ENCODE measurements at places on chromosomes 12 and 14.
A peak's percentile ranks its signal among the peaks of the same experiment; 100 is the strongest.

DNA sequence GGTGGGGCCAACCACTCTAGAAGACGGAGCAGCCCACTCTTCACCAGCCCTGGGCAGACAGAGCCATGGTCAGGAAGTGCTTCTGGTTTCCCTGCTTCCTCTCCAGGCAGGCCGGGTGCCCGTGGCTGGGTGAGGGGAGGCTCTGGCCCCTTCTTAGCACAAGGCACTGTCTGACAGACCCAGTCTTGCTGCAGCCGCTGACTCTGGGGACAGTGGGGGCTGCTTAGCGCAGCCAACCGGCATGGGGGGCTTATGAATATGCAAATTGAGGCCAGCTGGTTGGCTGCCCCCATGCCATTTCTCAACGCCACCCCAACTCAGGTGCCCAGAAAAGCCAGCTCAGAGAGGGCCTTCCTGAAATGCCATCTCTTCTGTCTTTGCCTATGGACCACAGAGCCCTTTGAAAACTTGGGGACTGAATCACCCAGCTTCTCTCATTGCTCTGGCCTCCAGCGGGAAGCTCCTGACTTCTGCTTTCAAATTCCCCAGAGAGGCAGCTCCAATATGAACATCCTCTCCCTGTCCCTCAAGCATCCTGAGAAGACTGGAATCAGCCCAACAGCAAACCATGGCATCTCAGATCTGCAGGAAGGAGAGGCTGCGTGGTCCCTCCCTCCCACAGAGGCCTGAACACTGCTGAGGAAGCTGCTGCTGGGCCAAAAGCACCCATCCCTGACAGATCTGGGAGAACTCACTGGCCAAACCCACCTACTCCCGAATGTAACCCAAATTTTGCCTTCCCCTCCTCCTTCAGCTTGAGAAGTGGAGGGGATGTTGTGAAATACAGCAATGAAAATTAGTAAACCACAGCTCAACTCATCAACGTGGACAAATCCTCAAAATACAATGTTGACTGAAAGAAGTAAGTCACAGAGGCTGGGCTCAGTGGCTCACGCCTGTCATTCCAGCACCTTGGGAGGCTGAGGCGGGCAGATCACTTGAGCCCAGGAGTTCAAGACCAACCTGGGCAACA lies at the start of gene PROX2:
TSS of gene PROX2 (minus strand) at position 205 of the 973 bp plus-strand sequence. CDS start 12,311 bp downstream, outside the sequence.
- DNase-seq: no peak

DNA sequence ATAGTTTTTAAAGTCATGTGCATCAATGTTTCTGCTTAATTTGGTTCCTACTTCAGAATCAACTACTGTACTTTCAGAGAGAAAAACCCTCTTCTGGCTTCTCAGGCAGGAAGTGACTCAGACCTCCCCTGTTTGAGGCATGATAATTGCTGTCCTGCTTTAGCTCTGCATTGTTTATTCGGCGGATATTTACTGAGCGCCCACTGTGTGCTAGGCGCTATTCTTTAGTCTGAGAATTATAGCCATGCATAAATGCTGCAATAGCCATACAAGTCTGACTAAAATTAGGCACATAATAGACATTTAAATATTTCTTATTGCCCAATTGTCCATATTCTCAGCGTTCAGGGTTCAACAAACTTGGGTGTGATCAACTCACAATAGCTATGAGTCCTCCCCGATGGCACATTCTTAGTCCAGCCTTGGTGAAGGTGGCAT lies 6.1 kb upstream of the AMIGO2 start:
- DNase-seq: peak; percentile 26

GRCh38 chr14:31484754-31485153 lies 3.1 kb downstream of the GPR33 start:
- no peak for DNase-seq

GRCh38 chr12:6085841-6086240 lies 38.6 kb downstream of the VWF start:
- DNase-seq: no peak

GRCh38 chr12:117718559-117718958 lies 250.2 kb downstream of the KSR2 start:
- no peak for DNase-seq

DNA sequence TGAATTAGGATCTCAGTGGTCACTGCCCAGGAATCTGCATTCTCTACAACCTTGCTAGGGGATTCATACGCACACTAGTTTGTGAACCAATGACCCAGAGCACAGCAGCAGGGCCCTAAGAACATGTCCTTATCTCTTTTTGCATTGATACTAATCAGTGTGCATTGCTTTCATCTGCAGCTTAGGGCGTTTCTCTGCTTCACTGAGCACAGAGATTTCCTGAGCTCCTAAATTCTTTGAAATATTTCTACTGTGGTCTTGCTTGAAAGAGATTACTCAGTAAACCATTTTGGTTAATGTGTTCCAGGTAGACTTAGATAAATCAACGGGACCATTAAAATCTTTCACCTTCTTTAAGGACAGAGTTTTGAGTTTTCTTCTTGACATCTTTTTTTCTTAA lies 351.3 kb upstream of the KITLG start:
- no peak for DNase-seq

- no peak for DNase-seq
Measured at GRCh38 chr12:65924716-65925115, 100.4 kb downstream of the HMGA2 start.

GRCh38 chr14:69041783-69042182 lies 62.7 kb upstream of the ACTN1 start:
- no peak for DNase-seq

DNA sequence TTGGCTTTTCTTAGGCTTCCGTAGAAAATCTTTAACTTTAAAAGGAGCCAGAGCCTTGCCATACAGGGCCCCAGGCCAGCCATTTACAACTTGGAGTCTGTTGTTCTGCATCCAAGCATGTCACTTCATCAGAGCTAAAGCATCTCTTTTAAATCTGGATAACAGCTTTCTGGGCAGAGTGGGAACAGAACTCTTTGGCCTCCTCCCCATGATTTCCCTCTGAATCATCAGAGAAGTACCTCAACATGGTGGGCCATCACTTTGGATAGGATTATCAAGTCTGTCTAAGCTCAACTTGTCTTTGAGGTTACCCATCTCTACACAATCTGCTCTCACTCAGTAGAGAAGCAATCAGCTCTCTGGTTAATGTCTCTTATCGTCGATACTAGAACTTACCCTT lies 170.9 kb downstream of the SLC6A15 start:
- no peak for DNase-seq

- DNase-seq: peak; percentile 47
Measured at GRCh38 chr12:70049596-70050360, 193.5 kb upstream of the CNOT2 start.

GRCh38 chr14:91351512-91351862 lies 66.1 kb downstream of the CCDC88C start:
- DNase-seq: no peak

GRCh38 chr12:119840582-119840981 lies 36.5 kb downstream of the CIT start:
- no peak for DNase-seq

DNA sequence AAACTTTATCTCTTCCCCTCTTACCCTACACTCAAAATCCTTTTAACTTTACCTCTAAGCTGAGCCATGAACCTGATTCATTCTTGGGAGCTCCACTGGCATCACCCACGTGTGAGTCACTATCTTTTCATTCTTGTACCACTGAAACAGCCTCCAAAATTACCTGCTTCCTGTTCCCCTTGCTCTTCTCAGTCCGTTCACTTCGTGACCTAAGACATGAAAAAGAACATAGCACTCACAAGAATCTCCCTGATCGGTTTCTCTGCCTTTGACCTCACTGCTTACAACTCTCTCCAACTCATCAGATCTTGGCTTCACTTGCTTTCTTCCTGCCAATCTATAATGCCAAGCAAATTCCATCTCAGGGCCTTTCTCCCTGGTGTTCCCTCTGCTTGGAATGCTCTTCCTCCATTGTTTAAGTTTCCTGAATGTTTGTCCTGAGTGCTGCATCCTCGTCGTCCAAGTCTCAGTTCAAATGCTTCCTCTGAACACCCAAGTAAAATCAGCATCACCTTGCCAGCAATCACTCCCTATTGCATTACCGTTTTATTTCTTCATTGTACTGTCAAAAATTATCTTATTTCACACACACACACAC lies 9.2 kb downstream of the GLIPR1 start:
- DNase-seq: no peak

- no peak for DNase-seq
Measured at GRCh38 chr12:43100231-43100630, 451.8 kb downstream of the ADAMTS20 start.

DNA sequence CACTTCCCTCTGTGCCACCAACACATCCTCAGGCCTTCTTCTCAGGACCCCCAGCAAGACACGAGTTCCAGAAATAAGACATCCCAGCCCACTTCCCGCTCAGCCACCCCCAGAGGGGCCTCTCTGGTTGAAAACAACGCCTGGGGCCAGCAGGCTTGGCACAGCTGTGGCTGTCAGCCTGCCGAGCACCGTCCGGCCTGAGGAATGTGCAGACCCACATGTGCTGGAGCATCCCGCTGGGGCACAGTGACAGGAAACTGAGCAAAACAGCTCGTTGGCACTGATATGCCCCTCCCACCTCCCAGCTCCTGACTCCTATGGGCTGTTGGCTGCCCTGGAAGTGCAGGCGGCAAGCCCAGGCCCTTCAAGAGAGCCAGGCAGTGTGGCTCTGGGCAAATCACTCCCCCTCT lies 1.4 kb downstream of the SYNE3 start:
- DNase-seq: no peak

DNA sequence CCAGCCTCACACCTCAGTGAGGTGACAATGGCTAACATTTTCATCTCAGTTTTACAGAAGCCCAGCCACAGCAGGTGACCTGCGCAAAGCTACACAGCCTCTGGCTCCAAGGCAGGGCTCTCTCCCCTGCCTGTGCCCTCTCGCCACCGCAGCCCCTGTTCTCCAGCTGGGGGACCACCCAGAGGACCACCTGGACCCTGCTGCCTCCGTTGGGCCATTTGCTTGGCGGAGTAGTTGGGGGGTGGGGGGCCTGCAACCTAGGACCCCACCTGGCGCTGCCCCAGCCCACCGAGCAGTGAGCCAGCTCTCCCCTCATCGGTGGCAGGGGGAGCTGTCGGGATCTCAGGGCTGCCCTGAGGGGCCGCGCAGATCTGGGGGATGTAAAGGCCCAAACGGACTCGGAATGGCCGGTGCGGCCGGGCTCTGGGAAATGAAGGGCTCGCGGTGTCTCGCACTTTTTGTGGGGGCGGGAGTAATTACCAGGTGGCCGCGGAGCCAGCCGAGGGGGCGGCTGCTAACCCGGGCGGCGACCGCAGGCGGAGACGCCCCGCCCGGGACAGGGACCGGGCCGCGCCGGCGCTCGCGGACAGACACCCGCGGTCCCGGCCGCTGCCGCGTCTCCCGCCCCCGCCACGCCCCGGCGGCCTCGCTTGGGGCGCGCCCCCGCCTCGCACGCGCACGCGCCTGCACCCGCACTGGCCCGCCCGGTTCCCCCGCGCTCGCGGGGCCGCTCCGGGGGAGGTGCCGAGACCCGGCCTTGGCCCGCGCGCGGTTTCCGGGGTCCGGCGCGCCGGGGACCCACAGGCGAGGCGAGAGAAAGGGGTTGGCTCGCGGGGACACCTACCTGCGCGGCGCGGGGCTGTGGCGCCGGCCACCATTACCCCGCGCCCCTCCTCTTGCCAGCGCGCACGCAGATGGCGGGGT lies 8.6 kb upstream of the GPR68 start:
- peak; percentile 68 for DNase-seq

DNA sequence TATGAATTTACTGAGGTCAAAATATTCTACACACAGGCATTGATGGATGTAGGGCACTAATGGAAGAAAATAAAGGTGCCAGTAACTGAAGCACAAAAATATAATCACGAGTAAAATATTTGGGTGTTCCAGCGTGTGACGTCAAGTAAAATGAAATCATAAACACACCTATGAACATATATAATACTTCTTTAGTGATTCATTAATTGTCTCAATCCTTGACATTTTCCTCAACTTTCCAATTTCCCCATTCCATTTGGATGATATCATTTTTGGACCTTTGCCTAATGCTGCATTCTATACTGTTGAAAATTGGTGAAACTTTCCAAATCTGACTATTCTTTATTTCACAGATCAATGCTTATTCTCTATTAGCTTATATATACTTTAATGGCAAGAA lies 649.3 kb downstream of the GALC start:
- DNase-seq: no peak

GRCh38 chr12:120368789-120369602 lies at the start of gene MSI1:
MSI1 (minus strand) TSS chr12:120369164; CDS start chr12:120369091, 73 bp downstream.
- DNase-seq: no peak

- no peak for DNase-seq
Measured at GRCh38 chr14:75597149-75597548, 18.7 kb downstream of the FLVCR2 start.

DNA sequence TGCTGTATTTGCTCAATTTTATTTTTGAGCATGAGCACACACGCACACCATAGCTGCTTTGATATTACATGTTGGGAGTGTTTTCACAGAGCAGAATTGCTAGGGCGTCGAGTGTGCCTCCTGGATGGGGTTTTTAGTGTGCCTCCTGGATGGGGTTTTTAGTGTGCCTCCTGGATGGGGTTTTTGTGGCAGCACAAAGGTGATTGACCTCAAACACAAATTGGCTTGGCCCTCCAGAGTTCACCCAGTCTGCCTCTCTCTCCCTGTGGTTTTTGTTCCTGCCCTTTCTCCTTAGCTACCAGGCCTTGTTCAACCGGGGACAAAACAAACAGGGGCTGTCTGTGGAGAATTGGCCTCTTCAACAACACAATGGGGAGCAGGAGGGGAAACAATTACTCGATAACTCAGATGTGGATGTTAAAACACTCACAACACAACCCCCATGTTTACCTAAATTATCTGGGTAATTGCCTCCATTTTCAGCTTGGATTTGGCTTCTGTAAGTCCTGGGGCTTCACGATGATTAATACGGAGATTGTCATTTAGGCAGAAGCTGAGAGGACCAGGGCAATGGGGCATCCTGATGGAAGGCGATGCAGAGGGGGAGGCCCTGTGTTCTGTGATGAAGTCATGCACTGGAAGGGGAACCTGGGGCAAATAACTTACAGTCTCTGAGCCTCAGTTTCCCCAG lies 26.9 kb downstream of the TBX3 start:
- DNase-seq: no peak

GRCh38 chr14:26966908-26967307 lies 369.1 kb upstream of the NOVA1 start:
- no peak for DNase-seq

- no peak for DNase-seq
Measured at GRCh38 chr12:123469978-123470377, 12.0 kb downstream of the SNRNP35 start.

GRCh38 chr12:67271976-67272375 lies 2.8 kb downstream of the CAND1 start:
- no peak for DNase-seq

GRCh38 chr14:55446127-55446736 lies 5.8 kb upstream of the TBPL2 start:
- DNase-seq: peak; percentile 29

DNA sequence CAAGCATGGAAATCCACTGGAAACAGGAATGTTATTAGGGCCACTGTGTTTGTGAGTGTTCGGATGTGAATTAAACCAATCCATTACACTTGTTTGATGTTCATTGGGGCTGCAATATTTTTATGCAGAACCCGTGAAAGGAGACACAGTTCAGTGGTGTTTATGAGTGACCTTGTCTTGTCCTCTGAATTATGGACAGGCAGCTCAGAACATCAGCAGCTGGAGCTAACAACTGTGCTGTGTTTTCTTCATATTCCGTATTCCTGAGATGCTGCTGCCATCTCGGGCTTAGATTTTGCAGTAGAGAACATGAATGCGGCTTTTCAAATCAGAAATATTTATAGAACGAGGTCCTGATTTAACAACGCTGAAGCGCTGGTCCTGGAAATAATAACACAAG lies 20.3 kb upstream of the CACNA1C start:
- DNase-seq: no peak
